ENCODE measurements at places on chromosomes 1 and 21. TPM values are rescaled to one million over a fixed set of nuclear protein-coding genes. Genes with fewer than 3 reads are reported as not detected.

Gene LCE1D
- not detected for total RNA-seq

DNA sequence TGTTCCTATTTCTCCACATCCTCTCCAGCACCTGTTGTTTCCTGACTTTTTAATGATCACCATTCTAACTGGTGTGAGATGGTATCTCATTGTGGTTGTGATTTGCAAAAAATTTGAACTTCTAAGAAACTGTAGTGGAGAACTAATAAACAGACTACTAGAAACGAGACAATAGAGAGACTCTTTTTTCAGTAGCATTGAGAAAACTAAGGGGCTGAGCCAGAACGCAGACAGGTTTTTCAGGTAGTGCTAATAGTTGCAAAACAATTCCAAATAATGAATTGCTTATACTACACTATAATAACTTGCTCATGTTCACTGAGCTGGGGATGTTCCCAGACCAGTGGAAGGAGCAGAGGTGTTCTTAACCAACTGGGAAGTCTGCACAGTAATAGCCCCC, 98.8 kb upstream of the DPH5 start:
- no peak overlapping the region for H3K4me3 ChIP-seq
- H3K4me1 ChIP-seq, result no peaks in the 10 kb centered on the region
- H3K27ac ChIP-seq, result no peak overlapping the region

DNA sequence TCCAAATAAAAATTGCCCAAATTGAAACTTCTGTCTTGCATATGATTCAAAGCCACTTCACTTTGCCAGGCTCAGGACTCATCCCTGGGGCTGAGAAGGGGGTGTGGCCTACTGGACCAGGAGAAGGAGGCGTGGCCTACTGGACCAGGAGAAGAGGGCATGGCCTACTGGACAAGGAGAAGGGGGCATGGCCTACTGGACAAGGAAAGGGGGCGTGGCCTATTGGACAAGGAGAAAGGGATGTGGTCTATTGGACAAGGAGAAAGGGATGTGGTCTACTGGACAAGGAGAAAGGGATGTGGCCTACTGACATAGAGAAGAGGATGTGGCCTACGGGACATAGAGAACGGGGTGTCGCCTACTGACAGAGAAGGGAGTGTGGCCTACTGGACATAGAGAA, 405.3 kb downstream of the RRAGC start:
- peak; percentile 13 for DNase-seq
- no peak overlapping the region for H3K4me3 ChIP-seq
- H3K36me3 ChIP-seq, result no peaks in the 10 kb centered on the region
- H3K27me3 ChIP-seq, result peaks cover 7% of the 10 kb centered on the region
- H3K27ac ChIP-seq, result no peak overlapping the region

DNA sequence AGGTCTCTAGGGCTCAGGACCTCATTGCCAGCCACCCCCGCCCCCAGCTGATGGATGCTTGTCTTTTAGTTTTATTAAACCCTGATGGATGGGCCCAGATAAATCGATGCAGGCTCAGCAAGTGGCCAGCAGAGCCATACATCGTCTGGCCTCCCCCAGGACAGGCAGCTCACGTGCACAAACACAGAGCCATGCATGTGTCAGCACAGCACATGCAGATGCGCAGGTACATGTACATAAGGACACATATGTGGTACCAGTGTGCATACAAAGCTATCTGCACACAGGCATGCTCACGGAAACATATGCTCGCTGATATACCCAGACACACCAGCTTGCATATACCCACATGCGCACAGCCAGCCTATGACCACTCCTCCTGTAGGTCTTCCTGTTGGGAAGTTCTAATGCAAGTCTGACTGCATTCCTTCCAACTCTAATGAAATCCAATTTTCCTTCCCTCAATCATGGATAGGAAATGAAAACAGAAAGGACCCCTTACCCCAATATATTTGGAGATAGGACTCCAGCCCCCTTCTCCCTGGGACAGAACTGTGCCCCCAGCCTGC, 897 bp downstream of the COL16A1 start:
- H3K27me3 ChIP-seq, result no peaks in the 10 kb centered on the region
- H3K36me3 ChIP-seq, result peaks cover 4% of the 10 kb centered on the region
- H3K4me1 ChIP-seq, result peaks cover 76% of the 10 kb centered on the region

Gene DEPDC1
- 26.8 TPM for total RNA-seq

Gene ST6GALNAC3
- total RNA-seq, result 0.37 TPM

- no peak for DNase-seq
- H3K27me3 ChIP-seq, result no peaks in the 10 kb centered on the region
- H3K4me1 ChIP-seq, result peaks cover 5% of the 10 kb centered on the region
- peaks cover 15% of the 10 kb centered on the region for H3K36me3 ChIP-seq
- H3K4me3 ChIP-seq, result no peak overlapping the region
- no peak overlapping the region for H3K27ac ChIP-seq
Measured at GRCh38 chr1:167532375-167532774, 14.0 kb upstream of the CD247 start.

DNA sequence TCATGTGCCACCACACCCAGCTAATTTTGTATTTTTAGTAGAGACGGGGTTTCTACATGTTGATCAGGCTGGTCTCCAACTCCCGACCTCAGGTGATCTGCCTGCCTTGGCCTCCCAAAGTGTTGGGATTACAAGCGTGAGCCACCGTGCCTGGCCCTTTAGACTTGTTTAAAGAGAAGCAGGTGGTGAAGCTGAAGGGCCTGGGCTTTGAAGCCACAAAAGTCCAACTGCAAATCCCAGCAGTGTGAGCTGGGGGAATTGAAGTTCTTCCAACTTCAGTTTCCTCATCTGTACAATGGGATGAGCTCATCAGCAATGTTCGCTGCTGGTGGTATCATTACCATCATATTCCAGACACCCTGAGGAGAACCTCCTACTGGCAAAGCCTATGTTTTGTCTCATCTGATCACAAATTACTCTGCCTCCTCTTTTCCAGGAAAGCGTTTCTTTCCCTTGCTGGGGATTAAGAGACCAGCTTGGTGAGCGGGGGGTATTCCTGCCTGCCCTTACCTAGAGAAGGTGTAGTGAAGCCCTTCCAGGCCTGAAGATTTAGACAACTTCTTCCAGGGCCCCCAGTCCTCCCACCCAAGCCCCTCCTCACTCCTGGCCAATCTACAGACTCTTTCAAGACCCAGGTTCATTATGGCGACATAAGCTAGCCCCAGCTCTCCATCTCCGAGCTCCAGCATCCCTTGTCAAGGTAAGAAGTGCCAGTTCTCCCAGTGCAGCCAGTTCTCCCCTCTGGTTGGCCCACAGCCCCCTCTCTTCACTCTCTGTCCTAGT, 2.4 kb upstream of the SHISA4 start:
- no peak overlapping the region for H3K27ac ChIP-seq
- no peak for DNase-seq
- no peaks in the 10 kb centered on the region for H3K27me3 ChIP-seq
- peaks cover 41% of the 10 kb centered on the region for H3K4me1 ChIP-seq
- H3K4me3 ChIP-seq, result no peak overlapping the region
- H3K36me3 ChIP-seq, result no peaks in the 10 kb centered on the region

Gene CNIH3
- total RNA-seq, result 3.4 TPM

DNA sequence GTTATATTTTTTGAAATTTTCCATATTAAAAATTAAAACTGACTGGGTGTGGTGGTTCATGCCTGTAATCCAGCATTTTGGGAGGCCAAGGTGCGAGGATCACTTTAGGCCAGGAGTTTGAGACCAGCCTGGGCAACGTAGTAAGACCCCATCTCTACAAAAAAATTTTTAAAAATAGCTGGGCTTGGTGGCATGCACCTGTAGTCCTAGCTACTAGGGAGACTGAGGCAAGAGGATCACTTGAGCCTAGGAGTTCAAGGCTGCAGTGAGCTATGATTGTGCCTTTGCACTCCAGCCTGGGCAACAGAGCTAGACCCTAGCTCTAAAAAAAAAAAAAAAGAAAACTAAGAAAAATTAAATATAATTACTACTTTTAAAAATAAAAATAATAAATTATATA, 4.5 kb upstream of the SVBP start:
- H3K27ac ChIP-seq, result no peak overlapping the region
- H3K4me3 ChIP-seq, result no peak overlapping the region
- H3K27me3 ChIP-seq, result no peaks in the 10 kb centered on the region
- DNase-seq, result no peak

- H3K4me1 ChIP-seq, result no peaks in the 10 kb centered on the region
- H3K27ac ChIP-seq, result no peak overlapping the region
- peaks cover 80% of the 10 kb centered on the region for H3K27me3 ChIP-seq
- H3K36me3 ChIP-seq, result no peaks in the 10 kb centered on the region
Measured at GRCh38 chr1:29370067-29370466, 133.7 kb downstream of the PTPRU start.

DNA sequence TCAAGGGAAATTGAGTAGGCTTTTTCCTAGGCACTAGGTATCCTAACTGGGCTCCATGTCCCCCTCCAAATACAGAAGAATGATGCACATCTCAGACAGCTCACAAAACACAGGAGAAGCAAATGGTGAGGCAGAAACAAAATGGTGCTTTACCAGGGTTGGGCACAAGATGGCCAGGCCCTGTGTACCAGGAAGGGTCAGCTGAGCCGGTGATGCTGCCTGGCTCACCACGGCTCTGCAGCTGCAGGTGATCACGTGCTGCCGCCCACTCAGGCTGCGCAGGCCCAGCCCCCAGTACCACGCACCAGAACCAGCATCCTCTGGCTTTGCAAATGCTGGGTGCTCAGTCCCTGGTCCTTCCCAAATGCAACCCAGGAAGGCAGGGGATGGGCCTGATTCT, 993 bp upstream of the DSCAM start:
- no peak overlapping the region for H3K4me3 ChIP-seq
- no peaks in the 10 kb centered on the region for H3K36me3 ChIP-seq
- no peak for DNase-seq
- peaks cover 6% of the 10 kb centered on the region for H3K4me1 ChIP-seq

GRCh38 chr21:38646213-38646837, 148.0 kb upstream of the ERG start:
- H3K27me3 ChIP-seq, result no peaks in the 10 kb centered on the region
- peak; percentile 65 for DNase-seq
- no peaks in the 10 kb centered on the region for H3K36me3 ChIP-seq
- peaks cover 23% of the 10 kb centered on the region for H3K4me1 ChIP-seq
- no peak overlapping the region for H3K27ac ChIP-seq
- peak overlapping the region; percentile 38 for H3K4me3 ChIP-seq

Gene LORICRIN
- not detected for total RNA-seq

DNA sequence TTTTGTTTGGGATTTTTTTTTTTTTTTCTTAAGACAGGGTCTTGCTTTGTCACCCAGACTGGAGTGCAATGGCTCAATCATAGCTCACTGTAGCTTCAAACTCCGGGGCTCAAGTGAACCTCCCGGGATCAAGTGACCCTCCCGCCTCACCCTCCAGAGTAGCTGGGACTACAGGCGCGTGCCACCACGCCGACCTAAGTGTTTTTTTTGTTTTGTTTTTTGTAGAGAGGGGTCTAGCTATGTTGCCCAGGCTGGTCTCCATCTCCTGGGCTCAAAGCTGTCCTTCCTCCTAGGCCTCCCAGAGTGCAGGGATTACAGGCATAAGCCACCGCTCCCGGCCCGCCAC, 776 bp downstream of the HLCS start:
- H3K27me3 ChIP-seq, result no peaks in the 10 kb centered on the region
- H3K4me1 ChIP-seq, result peaks cover 12% of the 10 kb centered on the region
- peak; percentile 21 for DNase-seq

- peaks cover 19% of the 10 kb centered on the region for H3K4me1 ChIP-seq
- no peak overlapping the region for H3K4me3 ChIP-seq
- DNase-seq, result peak; percentile 18
- no peaks in the 10 kb centered on the region for H3K27me3 ChIP-seq
Measured at GRCh38 chr1:23044035-23044434, 24.8 kb downstream of the KDM1A start.

DNA sequence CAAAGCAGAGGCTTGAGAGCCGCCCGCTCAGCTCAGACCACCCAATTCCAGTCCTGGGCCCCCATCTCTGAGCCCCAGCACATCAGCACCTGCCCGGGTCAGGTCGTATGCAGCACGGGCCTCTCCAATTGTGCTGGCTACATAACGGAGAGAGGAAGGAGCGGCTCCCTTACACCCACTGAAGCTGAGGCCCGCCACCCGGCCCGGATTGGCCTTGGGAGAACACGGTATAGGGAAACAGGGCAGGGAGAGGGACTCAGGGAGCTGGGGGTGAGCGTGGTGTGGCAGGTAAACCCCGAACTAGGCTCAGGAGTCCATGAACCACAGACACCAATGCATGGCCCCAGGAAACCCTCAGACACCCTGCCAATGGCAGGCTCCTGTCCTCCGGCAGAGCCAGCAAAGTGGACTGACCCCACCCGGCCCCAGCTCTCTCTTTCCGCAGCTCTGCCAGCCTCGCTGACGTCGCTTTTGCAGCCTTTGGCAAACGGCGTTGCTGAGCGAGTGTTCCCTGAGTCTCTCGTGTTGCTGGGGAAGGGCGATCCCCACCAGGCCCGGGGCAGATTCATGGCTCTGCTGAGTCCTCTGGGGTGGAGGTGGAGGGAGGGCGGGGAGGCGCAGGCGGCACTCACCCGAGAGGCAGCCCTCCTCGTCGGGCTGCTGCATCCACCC, 16.5 kb downstream of the MEGF6 start:
- no peak for DNase-seq
- no peak overlapping the region for H3K4me3 ChIP-seq
- no peaks in the 10 kb centered on the region for H3K4me1 ChIP-seq
- no peak overlapping the region for H3K27ac ChIP-seq
- H3K27me3 ChIP-seq, result no peaks in the 10 kb centered on the region

Gene LHX8
- not detected for total RNA-seq

GRCh38 chr1:64417803-64418202, 52.1 kb upstream of the CACHD1 start:
- H3K4me1 ChIP-seq, result no peaks in the 10 kb centered on the region
- no peak overlapping the region for H3K27ac ChIP-seq
- no peaks in the 10 kb centered on the region for H3K36me3 ChIP-seq
- no peak for DNase-seq

Gene YBX1
- 1,200 TPM for total RNA-seq

DNA sequence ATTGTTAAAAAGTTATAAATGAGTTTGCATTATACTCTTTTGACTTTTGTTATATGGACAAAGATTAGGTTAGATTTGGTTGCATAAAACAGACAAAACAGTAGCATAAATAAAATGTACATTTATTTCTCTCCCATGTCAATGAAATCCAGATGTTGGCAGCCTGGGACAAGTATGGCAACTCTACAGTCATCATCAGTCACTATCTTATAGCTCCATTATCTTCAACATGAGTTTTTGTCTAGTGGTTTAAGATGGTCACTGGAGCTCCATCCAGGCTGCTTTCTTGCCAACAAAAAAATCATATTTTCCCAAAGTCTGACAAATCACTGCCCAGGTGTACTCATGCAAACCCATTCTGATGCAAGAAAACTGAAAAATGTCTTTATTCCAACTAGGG, 83.8 kb downstream of the CD58 start:
- H3K36me3 ChIP-seq, result peaks cover 5% of the 10 kb centered on the region
- no peaks in the 10 kb centered on the region for H3K27me3 ChIP-seq
- peaks cover 29% of the 10 kb centered on the region for H3K4me1 ChIP-seq

DNA sequence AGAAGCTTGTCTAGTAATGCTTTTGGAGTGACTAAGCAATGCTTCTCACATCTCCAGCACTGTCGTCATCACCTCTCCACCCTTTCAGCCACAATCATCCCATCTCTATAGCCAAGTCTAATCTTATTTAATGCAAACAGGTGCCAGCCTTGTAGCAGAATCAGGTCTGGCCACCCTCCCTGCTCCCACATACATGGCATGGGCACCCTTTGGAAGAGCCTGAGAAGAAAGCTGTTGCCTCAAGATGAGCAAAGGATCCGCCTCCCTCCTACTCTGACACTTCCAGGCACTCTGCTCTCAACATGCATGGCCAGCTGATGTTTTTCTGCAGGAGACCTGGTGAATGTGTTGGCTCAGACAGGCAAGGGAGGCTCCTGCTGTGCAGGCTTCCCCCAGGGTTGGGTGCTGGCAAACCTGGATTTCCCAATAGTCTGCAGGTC, 113.1 kb upstream of the GRIK3 start:
- no peak overlapping the region for H3K27ac ChIP-seq
- no peak overlapping the region for H3K4me3 ChIP-seq
- no peaks in the 10 kb centered on the region for H3K4me1 ChIP-seq
- DNase-seq, result no peak

Gene LRRC53
- not detected for total RNA-seq

Gene C1orf115
- 1.6 TPM for total RNA-seq

Gene OR2T1
- not detected for total RNA-seq

All from MCF 10A (cell line).